Activated T-cell treated with anti-CD3 and anti-CD28 coated beads, Interleukin-2, amount 50 U/mL, for 24 hours (primary cell): ENCODE measurements at places on chromosomes 2 and 18.

- no peak for DNase-seq
Measured at GRCh38 chr18:62881509-62882016, 166.2 kb downstream of the PHLPP1 start.

- DNase-seq, result no peak
Measured at GRCh38 chr2:141611981-141612380, 518.8 kb downstream of the LRP1B start.

DNA sequence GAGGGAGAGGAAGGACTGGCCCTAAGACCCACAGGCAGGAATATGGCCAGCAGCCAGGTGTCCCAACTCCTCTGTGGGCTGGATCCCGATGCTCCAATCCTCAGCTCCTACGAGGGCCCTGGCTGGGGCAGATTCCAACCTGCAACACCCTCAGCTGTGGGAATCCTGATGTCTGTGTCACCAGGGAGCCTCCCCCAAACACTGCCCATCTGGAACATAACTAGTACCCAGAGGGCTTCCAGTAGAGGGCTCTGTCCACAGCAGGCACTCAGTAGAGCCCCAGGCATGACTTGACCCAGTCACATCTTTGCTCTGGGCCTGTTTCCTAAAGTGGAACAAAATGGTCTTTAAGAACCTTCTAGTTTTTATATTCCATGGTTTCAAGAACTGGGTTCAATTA is 20.6 kb upstream of the LOXHD1 start:
- DNase-seq, result no peak

- no peak for DNase-seq
Measured at GRCh38 chr2:68435615-68436014, 31.5 kb downstream of the FBXO48 start.

- no peak for DNase-seq
Measured at GRCh38 chr2:128302744-128303067, 16.0 kb downstream of the HS6ST1 start.

DNA sequence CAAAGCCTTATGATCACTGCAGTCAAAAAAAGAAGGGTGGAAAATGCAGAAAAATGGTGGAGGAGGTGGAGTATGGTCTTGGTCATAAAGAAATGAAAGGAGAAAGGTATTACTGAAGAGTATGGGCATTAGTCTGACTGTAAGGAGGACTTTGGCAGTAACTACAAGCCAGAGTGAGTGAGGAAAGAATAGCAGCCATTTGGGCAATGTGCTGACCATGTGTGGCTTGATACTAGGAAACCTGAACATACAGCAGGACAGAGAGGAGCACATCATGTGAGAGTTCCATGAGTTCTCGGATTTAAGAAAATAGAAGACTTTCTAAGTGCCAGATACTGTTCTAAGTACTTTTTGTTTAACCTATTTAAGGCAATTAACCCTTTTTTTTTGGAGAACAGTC is 8.5 kb downstream of the DTNA start:
- DNase-seq, result no peak

DNA sequence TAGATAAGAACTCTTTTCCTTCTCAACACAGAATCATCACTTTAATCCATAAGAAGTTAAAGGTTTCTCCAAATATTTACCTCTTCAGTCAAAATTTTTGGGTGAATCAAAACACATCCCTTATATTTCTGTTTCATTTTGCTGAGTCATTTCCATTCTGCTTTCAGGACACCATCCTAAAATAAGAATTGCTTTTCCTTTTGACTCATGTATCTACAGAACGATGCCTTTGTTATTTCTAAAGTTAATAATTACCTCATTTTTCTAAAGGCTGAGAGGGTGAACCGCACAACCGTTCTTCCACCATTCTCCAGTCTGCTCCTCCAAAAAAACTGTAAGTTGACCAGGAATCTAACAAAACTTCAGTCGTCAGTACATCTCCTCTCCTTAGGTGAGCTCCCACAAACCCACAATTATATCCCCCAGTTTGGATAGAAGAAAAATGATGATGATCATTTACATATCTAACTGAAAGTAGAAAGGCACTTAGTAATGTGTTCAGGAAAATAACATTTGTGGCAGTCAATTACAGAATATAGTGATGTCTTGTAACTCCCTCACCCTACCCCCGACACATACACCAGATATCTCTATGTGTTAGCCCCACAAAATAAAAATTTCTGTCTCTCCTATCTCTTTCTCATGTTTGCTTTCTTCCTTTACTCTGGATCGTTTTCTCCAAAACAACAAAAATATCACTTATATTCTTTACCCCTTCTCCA is 162.5 kb downstream of the RAD51AP2 start:
- no peak for DNase-seq

DNA sequence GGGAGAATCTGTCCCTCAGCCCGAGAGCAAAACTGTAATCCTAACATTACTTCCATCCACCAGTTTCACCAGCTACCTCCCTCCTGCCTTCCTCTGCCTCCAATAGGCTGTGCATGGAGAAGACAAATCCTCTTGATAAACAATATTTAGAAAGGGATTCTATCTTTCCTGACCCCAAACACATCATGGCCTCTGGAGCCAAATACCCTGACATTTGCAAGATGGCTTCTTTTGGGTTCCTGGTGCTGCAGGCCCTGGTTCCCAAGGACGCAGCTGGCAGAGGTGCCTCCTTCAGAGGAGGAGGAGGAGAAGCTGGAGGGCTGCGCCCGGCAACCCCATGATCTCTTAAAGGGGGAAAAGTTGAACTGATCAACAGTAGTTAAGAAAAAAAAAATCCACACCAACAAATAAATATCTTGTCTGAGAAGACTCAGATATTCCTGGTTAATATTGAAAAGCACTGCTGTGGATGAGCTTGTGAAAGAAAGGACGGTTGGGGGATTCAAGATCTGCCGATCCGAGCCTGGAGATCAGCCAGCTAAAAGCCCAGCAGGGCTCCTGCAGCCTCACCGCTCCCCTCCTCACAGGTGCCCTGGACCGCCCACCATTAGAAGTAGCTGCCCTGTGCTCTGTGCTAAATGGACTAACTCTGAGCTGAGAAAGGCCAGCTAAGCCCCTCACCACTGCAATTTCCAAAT is 116.8 kb downstream of the MSH2 start:
- DNase-seq, result no peak

GRCh38 chr18:55908901-55909366 is 320.9 kb upstream of the TCF4 start:
- no peak for DNase-seq

DNA sequence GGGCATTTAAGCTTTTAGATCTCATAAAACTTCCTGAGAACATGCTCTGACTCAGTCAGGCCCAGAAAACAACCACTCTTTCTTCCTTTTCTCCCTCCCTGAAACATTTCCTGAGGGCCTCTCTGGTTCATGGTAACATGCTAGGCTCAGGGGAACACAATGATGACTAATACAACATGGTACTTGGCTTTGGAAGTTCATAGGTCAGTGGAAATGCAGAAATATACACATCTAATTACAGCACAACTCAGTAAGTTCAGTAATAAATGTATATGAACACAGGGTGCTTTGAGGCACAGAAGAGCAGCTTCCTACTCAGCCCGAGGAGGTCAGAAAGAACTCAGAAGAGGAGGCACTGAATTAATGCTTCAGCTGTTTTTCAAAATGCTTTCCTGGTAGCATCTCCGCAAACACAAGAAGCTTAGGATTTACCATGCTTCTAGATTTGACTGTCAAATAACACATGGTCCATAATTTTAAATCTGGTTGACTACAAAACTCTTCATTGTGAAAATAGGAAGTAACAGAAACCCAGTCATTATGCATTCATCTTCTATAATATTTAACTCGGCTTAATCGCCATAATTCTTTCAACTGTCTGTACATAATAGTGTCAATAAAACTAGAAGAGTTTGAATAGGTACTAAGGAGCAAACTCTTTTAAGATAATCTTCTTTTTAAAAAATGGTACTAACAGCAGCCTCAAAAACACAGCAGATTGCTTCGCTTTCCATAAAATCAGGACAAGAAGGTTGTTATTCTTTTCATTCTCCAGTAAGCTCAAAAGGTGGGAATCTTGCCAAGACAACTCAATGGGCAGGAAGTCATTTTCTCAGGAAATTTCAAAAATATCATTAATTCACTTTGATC is 251.3 kb downstream of the DLGAP1 start:
- DNase-seq, result no peak

GRCh38 chr2:71510196-71510807 is 56.9 kb downstream of the DYSF start:
- DNase-seq, result peak; percentile 77

- DNase-seq, result no peak
Measured at GRCh38 chr2:159573846-159574606, 42.3 kb downstream of the BAZ2B start.

- no peak for DNase-seq
Measured at GRCh38 chr18:12373771-12374116, 3.3 kb downstream of the AFG3L2 start.

DNA sequence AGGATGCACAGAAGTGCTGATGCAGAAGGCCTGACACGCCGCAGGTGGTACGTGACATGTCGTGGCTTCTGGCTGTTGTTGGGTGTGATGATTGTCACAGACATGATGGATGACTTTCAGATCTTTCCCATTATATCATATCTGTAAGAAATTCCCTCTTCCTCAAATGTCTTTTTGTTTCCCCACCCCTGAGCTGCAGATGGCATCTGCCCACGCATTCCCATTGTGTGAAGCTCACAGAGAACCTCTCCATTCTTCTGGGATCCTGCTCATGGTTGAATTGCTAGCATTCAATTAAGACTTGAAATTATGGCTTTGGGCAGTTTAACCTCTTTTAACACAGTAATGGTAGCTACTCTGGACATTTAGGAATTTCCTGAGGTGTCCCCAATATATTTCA is 28.3 kb upstream of the EPHA4 start:
- DNase-seq, result no peak

DNA sequence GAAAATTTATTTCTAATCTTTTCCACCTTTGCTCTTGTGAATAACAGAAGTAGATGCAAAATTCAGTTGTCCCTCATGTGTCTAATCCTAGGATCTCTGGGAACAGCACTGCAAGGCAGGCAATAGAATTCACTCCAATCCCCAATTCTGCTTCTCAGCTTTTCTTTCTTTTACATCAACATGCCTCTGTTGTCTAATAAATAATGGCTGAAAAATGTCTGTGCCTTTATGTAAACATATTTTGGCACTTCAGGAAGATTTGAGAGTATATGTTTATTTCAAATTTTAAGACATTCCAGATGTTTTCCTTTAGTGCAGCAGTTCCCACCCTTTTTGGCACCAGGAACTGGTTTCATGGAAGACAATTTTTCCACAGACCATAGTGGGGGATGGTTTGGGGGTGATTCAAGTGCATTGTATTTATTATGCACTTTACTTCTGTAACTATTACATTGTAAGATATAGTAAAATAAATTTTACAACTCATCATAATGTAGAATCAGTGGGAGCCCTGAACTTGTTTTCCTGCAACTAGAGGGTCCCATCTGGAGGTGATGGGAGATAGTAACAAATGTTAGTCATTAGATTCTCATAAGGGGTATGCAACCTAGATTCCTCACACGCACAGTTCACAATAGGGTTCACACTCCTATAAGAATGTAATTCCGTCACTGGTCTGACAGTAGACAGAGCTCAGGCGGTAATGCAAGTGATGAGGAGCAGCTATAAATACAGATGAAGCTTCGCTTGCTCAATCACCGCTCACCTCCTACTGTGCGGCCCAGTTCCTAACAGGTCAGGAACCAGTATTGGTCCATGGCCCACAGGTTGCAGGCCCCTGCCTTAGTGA is 590.3 kb upstream of the CNTNAP5 start:
- DNase-seq, result no peak

DNA sequence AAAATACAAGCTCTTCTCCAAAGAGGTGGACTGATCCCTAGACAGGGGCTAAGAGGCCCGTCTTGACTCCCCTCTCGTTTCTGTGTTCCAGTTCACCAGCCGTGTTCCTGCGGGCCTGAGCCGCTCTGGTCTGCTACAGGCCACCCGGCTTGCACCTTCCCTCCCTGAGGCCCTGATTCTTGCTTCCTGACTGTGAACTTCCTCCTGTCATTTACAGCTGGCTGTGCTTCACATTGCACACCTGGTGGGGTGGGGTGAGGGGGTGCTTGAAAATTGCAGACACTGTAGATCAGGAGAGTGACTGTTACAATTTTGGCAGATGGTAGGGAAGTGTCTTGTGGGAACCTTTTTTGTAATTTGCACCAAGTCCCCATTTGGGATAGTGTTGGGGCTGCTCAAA is 64.4 kb downstream of the TSN start:
- no peak for DNase-seq

- DNase-seq, result no peak
Measured at GRCh38 chr2:58533376-58533775, 292.3 kb upstream of the FANCL start.

DNA sequence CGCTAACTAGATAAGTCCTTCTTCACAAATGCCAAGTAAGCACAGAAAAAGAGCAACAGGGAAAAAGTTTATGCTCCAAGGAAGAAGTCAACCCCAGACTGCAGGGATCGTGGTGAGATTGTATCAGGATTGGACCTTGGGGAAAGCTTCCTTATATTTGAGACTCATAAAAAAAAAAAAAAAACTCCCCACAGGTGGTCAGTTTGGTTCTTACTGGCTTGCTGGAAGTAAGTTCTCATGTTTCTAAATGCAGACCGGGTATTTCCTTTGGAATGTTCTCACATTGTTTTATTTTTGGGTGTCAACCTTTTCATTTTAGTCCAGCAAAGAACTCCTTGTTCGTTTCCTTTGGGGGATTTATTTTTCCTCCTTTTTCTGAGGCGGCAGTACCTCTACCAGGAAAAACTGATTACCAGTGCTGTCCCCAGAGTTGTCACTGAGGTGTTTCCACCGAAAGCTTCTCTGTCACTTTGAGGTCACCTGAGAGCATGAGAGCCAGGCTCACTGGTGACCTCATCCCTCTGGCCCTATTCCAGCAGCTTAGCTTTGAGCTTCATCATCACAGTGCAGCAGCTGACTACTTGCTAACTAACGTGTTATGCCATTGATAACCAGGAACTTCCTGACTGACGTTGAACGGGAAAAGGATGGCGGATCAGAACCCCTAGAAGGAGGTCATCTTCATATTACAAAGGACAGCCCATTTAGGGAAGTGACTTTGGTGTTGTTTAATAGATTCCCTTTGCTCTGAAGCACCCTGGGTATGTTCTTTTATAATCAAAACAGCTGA is 16.8 kb upstream of the ATP8B1 start:
- no peak for DNase-seq
